T-cell (primary cell): ENCODE measurements at places on chromosomes 13 and 19. TPM values are rescaled to one million over a fixed set of nuclear protein-coding genes. Genes with fewer than 3 reads are reported as not detected.
A peak's percentile ranks its signal among the peaks of the same experiment; 100 is the strongest.

DNA sequence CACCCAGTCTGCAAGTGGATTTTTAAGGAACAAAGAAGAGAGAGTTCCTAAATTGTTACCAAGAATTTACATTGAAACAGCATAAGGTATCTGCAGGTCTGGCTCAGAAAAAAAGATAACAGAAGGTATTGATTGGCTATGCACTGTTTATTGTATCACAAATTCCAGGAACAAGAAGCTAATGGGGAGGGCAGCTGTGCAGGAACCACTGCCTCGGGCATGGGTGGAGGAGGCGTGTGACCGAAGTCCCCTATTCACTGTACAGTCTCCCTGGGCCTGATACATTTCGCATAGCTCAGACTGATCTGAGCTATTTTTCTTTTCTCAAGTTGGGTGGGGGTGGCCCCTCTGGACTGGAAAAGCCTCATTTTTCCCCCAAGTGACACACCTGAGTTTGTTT is 11.7 kb downstream of the NECTIN2 start:
- H3K36me3 ChIP-seq: no peaks in the 10 kb centered on the region
- H3K27ac ChIP-seq: no peak overlapping the region
- H3K4me3 ChIP-seq: no peak overlapping the region
- no peak for DNase-seq
- no peaks in the 10 kb centered on the region for H3K4me1 ChIP-seq
- H3K27me3 ChIP-seq: peaks cover 12% of the 10 kb centered on the region

- H3K27ac ChIP-seq: no peak overlapping the region
- no peaks in the 10 kb centered on the region for H3K27me3 ChIP-seq
- DNase-seq: no peak
- no peaks in the 10 kb centered on the region for H3K4me1 ChIP-seq
Observed at GRCh38 chr13:72890546-72890945, 108.6 kb downstream of the PIBF1 start.

- no peaks in the 10 kb centered on the region for H3K4me1 ChIP-seq
- H3K27me3 ChIP-seq: no peaks in the 10 kb centered on the region
- no peak for DNase-seq
- H3K27ac ChIP-seq: no peak overlapping the region
- H3K36me3 ChIP-seq: no peaks in the 10 kb centered on the region
Observed at GRCh38 chr13:85383291-85383690, 415.9 kb downstream of the SLITRK6 start.

- no peak overlapping the region for H3K4me3 ChIP-seq
- no peaks in the 10 kb centered on the region for H3K4me1 ChIP-seq
- H3K27me3 ChIP-seq: no peaks in the 10 kb centered on the region
- peaks cover 18% of the 10 kb centered on the region for H3K36me3 ChIP-seq
- DNase-seq: no peak
Observed at GRCh38 chr13:113627136-113627535, 30.9 kb downstream of the ATP4B start.

- DNase-seq: no peak
- peaks cover 8% of the 10 kb centered on the region for H3K4me1 ChIP-seq
- no peak overlapping the region for H3K4me3 ChIP-seq
- no peaks in the 10 kb centered on the region for H3K36me3 ChIP-seq
Observed at GRCh38 chr13:39597838-39598237, 5.2 kb downstream of the LHFPL6 start.

GRCh38 chr13:27411341-27411740 is 13.1 kb upstream of the GTF3A start:
- no peaks in the 10 kb centered on the region for H3K27me3 ChIP-seq
- H3K4me3 ChIP-seq: no peak overlapping the region
- H3K36me3 ChIP-seq: no peaks in the 10 kb centered on the region
- no peak for DNase-seq
- no peaks in the 10 kb centered on the region for H3K4me1 ChIP-seq

DNA sequence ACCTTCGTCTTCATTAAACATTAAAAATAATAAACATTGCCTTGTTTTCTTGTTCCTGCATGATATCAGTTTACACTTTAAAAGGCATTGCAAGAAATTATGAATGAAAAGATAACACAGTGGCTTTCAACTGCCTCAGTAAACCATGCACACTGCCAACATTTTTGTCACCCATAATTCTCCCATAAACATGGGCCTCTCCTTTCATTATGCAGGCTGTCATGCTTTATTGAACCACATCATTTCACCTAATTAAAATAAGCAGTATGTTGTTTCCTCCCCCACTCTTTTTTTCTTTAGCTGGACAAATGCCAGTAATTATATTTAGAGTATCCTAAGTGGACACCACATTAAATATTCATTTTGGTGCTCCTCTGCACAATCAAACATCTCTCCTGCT is 1566.5 kb upstream of the SLC10A2 start:
- H3K4me3 ChIP-seq: no peak overlapping the region
- no peaks in the 10 kb centered on the region for H3K36me3 ChIP-seq
- no peak overlapping the region for H3K27ac ChIP-seq
- no peak for DNase-seq

DNA sequence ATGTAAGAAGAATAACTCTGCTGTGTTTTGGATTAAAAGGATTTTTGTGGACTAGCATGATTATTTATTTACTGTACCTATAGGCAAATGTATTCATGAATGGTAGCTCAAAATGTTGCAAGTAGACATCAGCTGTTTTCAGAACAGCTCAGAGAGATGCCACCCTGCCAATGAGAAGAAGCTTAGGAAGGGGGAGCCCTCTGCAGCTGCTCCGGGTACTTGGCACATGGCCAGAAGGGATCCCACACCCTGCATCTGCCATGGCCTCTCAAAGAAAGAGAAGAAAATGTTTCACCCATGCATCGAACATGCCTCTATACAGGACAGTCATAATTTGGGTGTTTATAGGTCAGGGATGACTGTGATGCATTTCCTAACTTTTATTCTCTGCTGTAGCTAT is 30.5 kb upstream of the MBNL2 start:
- peaks cover 7% of the 10 kb centered on the region for H3K4me1 ChIP-seq
- no peaks in the 10 kb centered on the region for H3K36me3 ChIP-seq
- no peak overlapping the region for H3K27ac ChIP-seq
- no peaks in the 10 kb centered on the region for H3K27me3 ChIP-seq
- H3K4me3 ChIP-seq: no peak overlapping the region

GRCh38 chr13:103557878-103558277 is 491.7 kb upstream of the SLC10A2 start:
- no peak overlapping the region for H3K27ac ChIP-seq
- H3K27me3 ChIP-seq: no peaks in the 10 kb centered on the region
- H3K4me1 ChIP-seq: no peaks in the 10 kb centered on the region
- DNase-seq: no peak
- no peak overlapping the region for H3K4me3 ChIP-seq

DNA sequence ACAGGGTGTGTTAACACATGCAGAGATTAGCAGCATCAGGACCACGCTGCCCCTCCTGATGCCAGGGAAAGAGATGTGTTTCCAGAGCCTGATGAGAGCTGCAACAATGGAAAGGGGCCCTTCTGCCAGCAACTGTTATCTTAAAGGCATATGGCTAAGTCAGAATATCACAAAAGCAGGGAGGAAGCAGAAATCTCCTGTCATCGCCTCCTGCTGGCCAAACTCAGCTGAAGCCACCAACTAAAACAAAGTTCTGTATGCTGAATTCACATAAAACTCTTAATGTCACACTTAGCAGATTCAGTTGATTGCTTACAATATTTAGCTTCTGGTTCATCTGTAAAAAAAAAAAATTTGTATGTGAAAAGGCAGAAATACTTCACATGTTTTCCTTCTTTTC is 178.2 kb downstream of the GPC5 start:
- no peaks in the 10 kb centered on the region for H3K36me3 ChIP-seq
- no peaks in the 10 kb centered on the region for H3K4me1 ChIP-seq
- no peak overlapping the region for H3K27ac ChIP-seq
- no peak overlapping the region for H3K4me3 ChIP-seq
- no peak for DNase-seq

DNA sequence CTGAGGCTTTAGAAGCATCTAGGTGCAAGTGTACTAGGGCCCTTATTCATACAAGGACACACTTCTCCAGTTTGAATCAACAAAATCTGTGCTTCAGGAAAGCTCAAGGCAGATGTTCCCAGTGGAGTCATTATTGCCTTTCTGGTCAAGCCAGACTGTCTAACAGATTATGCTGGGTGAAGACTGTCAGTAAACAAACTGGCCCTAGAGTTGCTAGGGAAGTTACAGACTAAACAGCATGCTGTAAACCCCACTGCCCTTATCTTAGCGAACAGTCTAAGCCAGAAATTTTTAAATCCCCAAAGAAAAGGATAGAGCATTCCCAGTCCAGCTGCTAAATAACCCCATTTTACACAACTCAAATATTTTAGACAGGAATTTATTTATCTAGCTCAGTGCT is 1701.3 kb upstream of the PRR20A start:
- H3K27me3 ChIP-seq: no peaks in the 10 kb centered on the region
- H3K4me1 ChIP-seq: no peaks in the 10 kb centered on the region
- H3K27ac ChIP-seq: no peak overlapping the region
- no peak overlapping the region for H3K4me3 ChIP-seq
- no peak for DNase-seq

DNA sequence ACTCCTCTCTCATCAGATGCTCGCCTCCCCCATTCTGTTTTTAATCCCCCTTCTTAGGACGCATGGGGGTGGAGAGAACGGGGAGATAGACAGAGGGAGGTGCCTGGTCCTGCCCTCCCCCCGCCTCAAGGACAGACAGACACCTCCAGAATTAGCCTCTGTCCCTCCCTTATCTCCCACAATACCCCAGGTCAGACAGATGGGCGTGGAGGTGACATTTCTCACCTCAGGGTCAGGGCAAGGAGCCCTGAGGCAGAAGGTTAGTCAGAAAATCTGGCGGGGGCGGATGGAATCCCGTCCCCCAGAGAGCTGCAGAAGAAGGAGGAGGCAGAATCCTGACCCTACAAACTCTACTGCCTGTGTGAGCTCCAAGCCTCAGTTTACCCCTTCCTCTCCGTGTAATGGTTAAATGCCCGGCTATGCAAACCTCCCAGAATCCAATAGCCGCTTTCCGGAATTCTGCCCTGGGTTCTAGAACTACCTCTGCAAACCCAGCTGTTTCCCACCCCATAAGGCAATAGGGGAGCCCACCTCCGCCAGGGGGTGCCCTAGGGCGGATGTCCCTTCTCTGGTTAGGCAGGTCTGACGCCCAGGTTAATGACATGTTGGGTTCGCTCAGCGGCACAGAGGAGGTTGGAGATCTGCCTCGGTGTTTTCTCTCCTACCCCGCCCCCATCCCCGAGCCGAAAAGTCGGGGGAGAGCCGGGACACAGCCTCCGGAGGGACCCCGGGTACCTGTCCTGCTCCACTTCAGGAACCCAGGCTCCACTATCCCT is 900 bp downstream of the PPP1R13L start:
- peaks cover 50% of the 10 kb centered on the region for H3K27me3 ChIP-seq
- peaks cover 3% of the 10 kb centered on the region for H3K4me1 ChIP-seq
- peak overlapping the region; percentile 92 for H3K4me3 ChIP-seq

- no peaks in the 10 kb centered on the region for H3K36me3 ChIP-seq
- no peak overlapping the region for H3K27ac ChIP-seq
- H3K4me3 ChIP-seq: no peak overlapping the region
Observed at GRCh38 chr13:66691149-66691548, 539.0 kb downstream of the PCDH9 start.

GRCh38 chr19:3672993-3673392 is 27.3 kb downstream of the PIP5K1C start:
- no peak overlapping the region for H3K27ac ChIP-seq
- no peak overlapping the region for H3K4me3 ChIP-seq
- DNase-seq: no peak
- H3K27me3 ChIP-seq: peaks cover 8% of the 10 kb centered on the region

- H3K27me3 ChIP-seq: no peaks in the 10 kb centered on the region
- H3K4me3 ChIP-seq: no peak overlapping the region
- H3K36me3 ChIP-seq: no peaks in the 10 kb centered on the region
- no peak overlapping the region for H3K27ac ChIP-seq
Observed at GRCh38 chr13:28251466-28251865, 113.1 kb downstream of the PAN3 start.

GRCh38 chr13:25633093-25633492 is 261.3 kb downstream of the ATP8A2 start:
- no peaks in the 10 kb centered on the region for H3K36me3 ChIP-seq
- peaks cover 2% of the 10 kb centered on the region for H3K27me3 ChIP-seq
- no peak overlapping the region for H3K4me3 ChIP-seq
- H3K27ac ChIP-seq: no peak overlapping the region

DNA sequence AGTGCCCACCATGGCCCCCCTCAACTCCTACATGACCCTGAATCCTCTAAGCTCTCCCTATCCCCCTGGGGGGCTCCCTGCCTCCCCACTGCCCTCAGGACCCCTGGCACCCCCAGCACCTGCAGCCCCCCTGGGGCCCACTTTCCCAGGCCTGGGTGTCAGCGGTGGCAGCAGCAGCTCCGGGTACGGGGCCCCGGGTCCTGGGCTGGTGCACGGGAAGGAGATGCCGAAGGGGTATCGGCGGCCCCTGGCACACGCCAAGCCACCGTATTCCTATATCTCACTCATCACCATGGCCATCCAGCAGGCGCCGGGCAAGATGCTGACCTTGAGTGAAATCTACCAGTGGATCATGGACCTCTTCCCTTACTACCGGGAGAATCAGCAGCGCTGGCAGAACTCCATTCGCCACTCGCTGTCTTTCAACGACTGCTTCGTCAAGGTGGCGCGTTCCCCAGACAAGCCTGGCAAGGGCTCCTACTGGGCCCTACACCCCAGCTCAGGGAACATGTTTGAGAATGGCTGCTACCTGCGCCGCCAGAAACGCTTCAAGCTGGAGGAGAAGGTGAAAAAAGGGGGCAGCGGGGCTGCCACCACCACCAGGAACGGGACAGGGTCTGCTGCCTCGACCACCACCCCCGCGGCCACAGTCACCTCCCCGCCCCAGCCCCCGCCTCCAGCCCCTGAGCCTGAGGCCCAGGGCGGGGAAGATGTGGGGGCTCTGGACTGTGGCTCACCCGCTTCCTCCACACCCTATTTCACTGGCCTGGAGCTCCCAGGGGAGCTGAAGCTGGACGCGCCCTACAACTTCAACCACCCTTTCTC is 8.2 kb downstream of the FOXA3 start:
- H3K27ac ChIP-seq: no peak overlapping the region
- H3K27me3 ChIP-seq: peaks cover 31% of the 10 kb centered on the region
- DNase-seq: no peak
- no peaks in the 10 kb centered on the region for H3K36me3 ChIP-seq
- no peak overlapping the region for H3K4me3 ChIP-seq

GRCh38 chr13:80196756-80197155 is 144.2 kb downstream of the SPRY2 start:
- no peaks in the 10 kb centered on the region for H3K4me1 ChIP-seq
- no peaks in the 10 kb centered on the region for H3K27me3 ChIP-seq
- no peak for DNase-seq
- H3K4me3 ChIP-seq: no peak overlapping the region
- no peak overlapping the region for H3K27ac ChIP-seq
- H3K36me3 ChIP-seq: no peaks in the 10 kb centered on the region

TBC1D17 gene
- total RNA-seq: 56.2 TPM

KLHL1 gene
- not detected for total RNA-seq

LYL1 gene
- 3.4 TPM for total RNA-seq

NCAN gene
- total RNA-seq: not detected

SLC1A6 gene
- not detected for total RNA-seq

ZNF791 gene
- 43.9 TPM for total RNA-seq

PEX11G gene
- 0.35 TPM for total RNA-seq

SPTBN4 gene
- total RNA-seq: 1.2 TPM

KCNRG gene
- 0.75 TPM for total RNA-seq

NFKBIB gene
- 36.5 TPM for total RNA-seq

MAP4K1 gene
- 417 TPM for total RNA-seq

NMRK2 gene
- total RNA-seq: not detected
